ENCODE measurements at places on chromosomes 12 and 14.

DNA sequence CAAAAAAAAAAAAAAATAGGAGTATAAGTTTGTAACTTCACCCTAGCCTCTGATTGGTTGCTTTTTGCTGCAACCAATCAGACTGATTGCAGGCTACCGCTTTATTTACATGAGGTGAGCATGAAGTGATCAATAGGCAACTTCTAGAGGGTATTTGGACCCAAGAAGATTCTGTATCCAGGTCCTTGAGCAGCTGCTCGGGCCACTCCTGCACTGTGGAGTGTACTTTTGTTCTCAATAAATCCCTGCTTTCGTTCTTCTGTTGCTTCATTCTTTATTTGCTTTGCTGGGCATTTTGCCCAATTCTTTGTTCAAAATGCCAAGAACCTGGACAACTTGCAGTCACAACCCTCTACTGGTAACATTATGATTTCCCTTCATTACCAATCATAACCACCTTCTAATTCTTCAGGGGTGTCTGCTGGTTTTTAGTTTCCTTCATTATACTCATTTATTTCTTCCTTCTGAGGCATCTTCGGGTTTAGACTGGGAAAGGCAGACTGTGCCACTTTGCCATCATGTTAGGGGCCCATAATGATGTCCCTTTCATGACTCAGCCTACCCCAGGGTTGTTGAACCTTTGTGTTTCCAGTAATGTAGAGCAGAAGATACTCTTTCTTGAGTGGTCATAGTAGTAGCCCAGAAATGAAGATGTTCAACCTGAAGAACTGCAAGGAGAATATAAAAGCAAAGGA is 43.4 kb upstream of the LIMA1 start:
- no peak for DNase-seq

GRCh38 chr12:123696646-123697045 is 15.5 kb upstream of the ATP6V0A2 start:
- no peak for DNase-seq

GRCh38 chr12:21800011-21800410 is 25.5 kb upstream of the KCNJ8 start:
- no peak for DNase-seq

- DNase-seq: no peak
Observed at GRCh38 chr12:87116780-87117179, 860.6 kb upstream of the MGAT4C start.

DNA sequence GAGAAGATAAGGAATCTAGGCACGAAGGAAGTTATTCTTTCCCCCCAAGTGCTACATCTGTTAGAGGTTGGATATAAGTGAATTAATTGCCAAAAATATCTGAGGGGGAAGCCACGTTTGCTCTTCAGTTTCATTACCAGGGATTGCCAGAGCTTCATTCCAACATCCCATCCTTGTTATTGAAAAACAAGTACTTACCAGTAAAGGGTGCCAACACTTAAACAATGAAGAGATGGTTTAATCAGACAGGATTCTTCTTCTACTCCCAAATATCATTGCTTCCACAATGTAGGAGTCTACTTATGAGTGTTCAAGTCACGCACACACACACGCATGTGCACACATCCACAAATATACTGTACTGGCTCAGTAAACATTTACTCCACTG is 312.4 kb downstream of the RPAP3 start:
- no peak for DNase-seq

GRCh38 chr14:100654025-100654813 is 67.0 kb upstream of the BEGAIN start:
- DNase-seq: peak; percentile 23

DNA sequence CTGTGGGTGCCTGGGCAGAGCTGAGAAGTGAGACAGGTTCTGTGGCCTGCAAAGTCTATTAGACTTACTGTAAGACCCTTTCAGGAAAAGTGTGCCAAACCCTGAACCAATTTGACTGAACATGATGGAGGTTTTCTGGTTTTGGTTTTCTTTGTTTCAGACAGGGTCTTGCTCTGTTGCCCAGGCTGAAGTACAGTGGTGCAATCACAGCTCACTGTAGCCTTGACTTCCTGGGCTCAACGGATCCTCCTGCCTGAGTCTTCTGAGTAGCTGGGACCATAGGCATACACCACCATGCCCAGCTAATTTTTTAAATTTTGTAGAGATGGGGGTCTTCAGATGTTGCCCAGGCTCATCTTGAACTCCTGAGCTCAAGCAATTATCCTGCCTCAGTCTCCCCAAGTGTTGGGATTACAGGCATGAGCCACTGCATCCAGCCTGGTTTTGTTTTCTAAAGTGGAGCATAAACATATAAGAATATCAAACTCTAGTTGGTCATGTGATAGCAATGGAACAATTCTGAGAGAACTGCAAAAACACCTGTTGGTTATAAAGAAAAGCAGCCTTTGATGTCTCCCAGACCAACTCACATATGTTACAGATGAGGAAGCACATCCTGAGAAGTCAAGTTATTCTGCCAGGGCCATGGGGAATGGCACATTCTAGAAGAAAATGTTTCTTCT is 166.9 kb downstream of the FOXN3 start:
- no peak for DNase-seq

- DNase-seq: no peak
Observed at GRCh38 chr12:79932357-79932756, 2.5 kb downstream of the PPP1R12A start.

- no peak for DNase-seq
Observed at GRCh38 chr12:93177208-93178153, 200.2 kb upstream of the NUDT4 start.

- DNase-seq: no peak
Observed at GRCh38 chr14:58639198-58639565, 1.4 kb downstream of the DACT1 start.

GRCh38 chr14:102272392-102272791 is 32.6 kb downstream of the MOK start:
- DNase-seq: no peak

GRCh38 chr12:122227341-122227740 is 1.5 kb upstream of the DIABLO start:
- DNase-seq: no peak

- no peak for DNase-seq
Observed at GRCh38 chr14:55532645-55533344, 47.2 kb upstream of the KTN1 start.

GRCh38 chr12:88501972-88502938 is 78.0 kb downstream of the KITLG start:
- no peak for DNase-seq

GRCh38 chr14:91417983-91418386 is 365 bp upstream of the CCDC88C start:
- DNase-seq: no peak

DNA sequence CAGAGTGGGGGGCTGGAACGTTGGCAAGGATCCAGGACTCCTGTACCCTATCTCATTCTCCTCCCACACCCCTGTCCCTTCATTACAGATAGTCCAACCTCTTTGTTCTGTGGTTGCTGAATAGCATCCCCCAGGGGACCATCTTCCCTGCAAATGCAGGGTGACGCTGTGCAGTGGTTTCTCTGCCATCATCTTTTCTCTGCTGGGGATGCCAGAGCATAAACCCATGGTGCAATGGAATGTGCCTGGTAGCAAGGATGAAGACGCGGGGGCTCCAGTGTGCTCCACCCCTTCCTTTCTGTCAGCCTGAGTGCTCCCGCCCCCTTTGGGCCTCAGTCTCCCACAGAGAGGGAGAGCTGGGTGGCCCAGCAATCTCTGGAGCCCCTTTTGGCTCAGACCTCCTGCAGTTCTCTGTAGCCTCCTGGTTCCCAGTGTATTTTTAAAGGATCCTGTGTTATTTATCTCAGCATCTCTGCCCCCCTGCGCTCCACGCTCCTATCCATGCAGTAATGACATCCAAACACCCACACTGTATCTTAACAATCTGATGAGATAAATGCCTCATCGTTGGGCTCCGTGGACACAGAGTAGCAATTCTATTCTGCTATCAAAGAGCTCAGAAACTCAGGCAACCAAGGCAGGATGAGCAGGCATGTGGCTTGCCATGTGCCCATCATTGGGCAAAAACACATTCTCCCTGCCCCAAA is 212.8 kb downstream of the CACNA1C start:
- no peak for DNase-seq

DNA sequence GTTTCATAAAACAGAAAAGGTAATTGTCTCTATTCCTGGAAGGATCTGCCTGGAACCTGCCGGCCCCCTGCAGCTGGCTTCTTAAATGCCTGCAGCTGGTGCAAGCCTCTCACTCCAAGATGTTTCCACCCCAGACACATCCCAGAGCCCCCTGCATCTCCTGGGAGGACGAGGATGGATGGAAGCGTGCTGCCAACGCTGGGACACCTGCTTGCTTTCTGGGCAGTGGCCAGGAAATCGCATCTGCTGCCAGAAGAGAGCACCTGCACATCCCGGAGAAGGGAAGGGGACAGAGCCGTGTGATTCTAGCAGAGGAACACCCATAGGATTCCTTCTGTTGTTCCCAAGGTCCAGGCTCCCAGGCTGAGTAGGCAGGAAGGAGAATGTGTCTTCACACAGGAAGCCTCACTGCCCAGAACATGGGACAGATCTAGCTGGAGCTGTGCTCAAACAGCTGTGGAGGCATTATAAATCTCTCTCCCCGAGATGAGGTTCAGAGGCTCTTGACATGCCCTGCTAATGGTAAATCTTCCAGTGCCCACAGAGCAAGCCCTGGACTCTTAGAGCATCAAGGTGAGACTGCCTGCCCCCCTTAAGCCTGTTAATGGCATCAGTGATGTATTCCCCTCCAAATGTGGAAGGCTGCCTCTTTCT is 138.8 kb upstream of the MAP1LC3B2 start:
- DNase-seq: no peak

- no peak for DNase-seq
Observed at GRCh38 chr14:105528586-105529318, 2.4 kb downstream of the TMEM121 start.

DNA sequence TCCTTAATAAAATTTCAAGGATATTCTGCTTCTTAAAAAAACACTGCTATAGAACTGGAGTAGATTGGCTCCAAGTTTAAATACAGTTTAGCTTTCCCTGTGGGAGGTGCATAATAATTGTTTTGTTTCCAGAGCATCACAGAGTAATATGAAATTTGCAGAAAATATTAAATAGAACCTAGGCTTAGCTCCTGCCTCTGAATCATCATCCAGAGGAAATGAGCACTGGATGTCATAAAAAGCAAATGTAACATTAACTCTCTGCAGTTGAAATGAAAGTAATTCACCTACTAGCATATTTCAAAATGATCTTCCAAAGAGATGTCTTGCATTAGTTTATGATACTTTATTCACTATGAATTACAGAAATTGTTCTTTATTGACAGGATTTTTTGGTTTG is 769.8 kb downstream of the C12orf50 start:
- DNase-seq: no peak

DNA sequence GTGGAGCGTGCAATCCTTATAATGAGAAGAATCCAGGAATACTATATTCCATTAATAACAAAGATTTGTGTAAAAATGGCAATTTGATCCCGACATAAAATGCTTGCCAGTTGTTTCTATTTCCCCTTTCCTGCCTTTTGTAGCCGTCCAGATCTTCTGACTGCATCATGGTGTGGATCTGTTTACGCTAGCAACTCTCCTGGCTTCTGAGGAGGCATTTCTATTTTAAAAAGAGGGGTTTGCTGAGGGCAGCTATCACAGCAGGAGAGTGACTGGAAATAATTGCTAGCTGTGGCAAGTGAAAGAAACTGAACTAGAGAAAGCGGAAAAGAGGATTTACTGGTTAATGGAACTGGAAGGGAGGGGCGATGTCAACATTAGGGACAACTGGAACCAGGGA is 145.6 kb downstream of the ATP23 start:
- DNase-seq: no peak

GRCh38 chr12:64900540-64900939 is 76.1 kb downstream of the TBC1D30 start:
- no peak for DNase-seq

- no peak for DNase-seq
Observed at GRCh38 chr12:111556676-111557075, 42.4 kb downstream of the ATXN2 start.

GRCh38 chr12:76714415-76714814 is 49.5 kb upstream of the ZDHHC17 start:
- no peak for DNase-seq

GRCh38 chr12:38138225-38139221 is 178.1 kb upstream of the ALG10B start:
- no peak for DNase-seq

DNA sequence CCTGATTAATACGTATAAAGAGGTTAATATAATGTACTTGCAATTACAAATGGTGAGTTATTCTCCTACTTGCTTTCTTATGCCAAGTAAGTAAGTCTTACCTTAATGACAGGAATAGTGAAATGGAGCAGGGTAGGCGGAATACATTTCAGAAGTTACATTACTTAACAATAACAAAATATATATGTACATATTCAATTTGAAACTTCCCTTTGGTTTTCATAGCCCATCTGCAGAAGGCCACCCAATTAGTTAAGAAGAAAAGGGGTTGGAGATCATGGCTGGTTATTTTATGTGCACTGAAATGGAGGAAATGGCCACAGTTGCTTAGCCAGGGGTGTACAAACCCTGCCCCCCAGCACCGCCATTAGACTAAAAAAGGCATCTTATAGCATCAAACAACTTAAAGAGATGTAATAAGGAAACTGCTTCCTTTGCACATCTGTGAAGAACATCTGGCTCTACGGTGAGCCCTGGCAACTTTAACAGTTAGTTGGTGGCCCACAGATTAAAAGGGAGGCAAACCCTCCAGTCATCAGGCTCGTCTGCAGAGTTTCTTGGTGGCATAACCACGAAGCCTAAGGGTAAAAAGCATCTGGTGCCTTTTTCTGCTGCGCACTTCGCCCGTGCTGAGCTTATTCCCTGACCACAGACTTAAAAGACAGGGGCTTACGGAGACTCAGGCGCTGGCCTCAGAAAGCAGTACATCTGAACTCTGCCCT is 38.8 kb upstream of the DACT1 start:
- no peak for DNase-seq

GRCh38 chr12:49187184-49187583 is 1.7 kb downstream of the TUBA1A start:
- peak; percentile 84 for DNase-seq

DNA sequence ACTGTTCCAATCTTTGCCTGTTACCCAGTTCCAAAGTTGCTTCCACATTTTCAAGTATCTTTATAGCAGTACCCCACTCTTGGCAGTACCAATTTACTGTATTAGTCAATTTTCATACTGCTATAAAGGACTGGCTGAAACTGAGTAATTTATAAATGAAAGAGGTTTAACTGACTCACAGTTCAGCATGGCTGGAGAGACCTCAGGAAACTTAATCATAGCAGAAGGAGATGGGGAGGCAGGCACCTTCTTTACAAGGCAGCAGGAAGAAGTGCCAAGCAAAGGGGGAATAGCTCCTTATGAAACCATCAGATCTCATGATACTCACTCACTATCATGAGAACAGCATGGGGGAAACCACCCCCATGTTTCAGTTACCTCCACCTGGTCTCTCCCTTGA is 215.0 kb downstream of the SNAPC1 start:
- DNase-seq: no peak

DNA sequence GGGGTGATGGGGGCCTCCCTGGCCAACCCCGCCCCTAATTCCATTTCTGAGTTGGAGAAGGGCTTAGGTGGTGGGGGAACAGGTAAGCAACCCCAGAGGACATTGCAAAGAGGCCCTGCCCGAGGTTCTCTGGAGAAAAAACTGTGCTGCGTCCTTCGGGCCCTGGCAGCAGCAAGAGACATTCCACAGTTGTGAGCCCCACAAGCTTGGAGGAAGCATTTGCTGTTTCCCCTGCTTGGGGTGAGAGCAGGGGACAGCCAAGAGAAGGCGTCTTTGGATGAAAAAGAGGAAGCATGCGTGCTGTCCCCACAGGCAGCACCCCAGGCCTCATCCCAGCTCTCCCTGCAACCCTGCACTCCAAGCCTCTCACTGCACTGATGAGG is 1.3 kb downstream of the BDKRB2 start:
- DNase-seq: no peak
